T-cell (primary cell): ENCODE measurements at places on chromosomes 4 and X. TPM values are rescaled to one million over a fixed set of nuclear protein-coding genes. Genes with fewer than 3 reads are reported as not detected.

The OTC gene
- not detected for total RNA-seq

The ARHGAP10 gene
- total RNA-seq = 7.7 TPM

DNA sequence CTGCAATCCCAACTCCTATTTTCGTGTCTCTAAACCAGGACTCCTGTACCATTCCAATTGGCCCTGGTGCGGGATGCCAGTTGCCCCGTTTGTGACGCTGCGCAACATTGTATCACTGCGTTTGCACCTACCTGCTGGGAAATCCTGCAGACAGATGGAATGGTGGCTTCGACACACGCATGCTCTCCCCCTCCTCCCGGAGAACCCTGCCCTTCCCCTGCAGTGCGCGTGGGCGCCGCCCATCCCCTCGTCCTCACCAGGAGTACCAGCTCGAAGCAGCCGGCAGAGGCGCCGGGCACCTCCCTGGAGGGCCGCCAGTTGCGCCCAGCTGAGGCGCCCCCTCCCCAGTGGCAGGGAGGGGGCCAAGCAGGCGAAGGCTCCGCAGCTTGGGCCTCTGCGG is 1.4 kb downstream of the DGKK start:
- no peak for DNase-seq

DNA sequence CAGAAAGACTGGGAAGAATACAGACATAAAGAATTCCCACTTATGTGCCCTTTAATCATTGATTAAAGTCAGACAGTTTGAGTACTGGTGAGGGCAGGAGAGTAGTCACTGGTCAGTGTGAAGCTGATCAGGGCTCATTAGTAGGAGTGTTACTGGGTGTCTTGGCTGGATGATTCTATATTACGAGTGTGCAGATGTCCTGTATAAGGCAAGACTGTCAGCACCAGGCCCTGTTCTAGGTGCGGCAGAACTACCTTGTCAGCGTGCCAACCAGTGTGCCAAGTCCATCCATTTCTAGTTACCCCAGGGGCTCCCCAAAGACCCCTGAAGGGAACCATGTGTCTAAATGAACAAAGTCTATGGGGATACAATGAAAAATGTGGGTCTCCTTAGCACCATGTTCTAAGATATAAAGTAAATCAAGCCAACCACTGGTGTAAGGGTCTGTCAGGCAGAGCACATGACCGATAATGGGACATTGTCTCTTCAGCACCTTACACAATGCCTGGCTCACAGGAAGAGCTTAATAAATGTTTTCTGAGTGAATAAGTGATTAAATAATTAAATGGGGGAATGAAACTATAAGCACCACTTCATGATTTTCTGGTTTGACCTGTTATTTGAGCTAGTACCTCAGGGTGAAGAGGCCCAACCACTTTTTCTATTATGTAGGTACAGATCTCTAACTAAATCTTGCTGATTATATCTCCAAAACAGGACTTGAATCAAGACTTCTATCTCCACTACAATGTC is 205.0 kb downstream of the CAMK2D start:
- no peak for DNase-seq

The GPC3 gene
- 1.1 TPM for total RNA-seq

The TMEM31 gene
- total RNA-seq = not detected

- no peak for DNase-seq
These were observed 13.9 kb downstream of the CSN2 start for GRCh38 chr4:69951602-69952001.

GRCh38 chrX:3501833-3502535 is 155.5 kb upstream of the MXRA5 start:
- no peak for DNase-seq

GRCh38 chr4:126530996-126531585 is 1101.7 kb upstream of the INTU start:
- no peak for DNase-seq
